ENCODE measurements at places on chromosomes 3 and 15.

- no peak for DNase-seq
Measured at GRCh38 chr3:173938616-173939015, 541.1 kb downstream of the NLGN1 start.

DNA sequence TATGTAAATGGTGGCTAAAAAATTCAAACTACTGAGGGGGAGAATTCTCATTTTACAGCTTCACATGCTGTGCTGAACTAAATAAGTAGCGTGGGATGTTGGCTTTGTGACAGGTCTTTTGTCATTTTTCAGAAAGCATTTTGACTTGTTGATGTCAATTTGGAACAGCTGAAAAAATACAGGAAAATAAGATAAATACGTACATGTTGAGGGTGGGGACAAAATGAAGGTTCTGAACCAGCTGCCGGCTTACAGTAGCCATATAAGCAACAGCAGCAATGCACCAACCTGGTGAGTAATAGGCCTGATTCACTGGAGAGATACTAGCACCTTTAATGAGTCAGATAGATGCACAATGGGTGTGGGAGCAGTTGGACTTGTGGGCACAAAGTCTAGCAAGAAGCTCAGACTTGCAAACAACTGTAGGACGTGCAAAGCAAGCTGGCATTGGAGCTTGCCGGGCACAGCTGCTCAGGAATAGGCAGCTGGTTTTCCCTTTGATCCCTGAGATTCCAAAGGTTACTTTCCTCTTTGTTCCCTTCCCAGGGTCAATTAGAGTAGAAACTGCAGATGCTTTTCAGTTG lies 12.9 kb downstream of the B3GNT5 start:
- no peak for DNase-seq

DNA sequence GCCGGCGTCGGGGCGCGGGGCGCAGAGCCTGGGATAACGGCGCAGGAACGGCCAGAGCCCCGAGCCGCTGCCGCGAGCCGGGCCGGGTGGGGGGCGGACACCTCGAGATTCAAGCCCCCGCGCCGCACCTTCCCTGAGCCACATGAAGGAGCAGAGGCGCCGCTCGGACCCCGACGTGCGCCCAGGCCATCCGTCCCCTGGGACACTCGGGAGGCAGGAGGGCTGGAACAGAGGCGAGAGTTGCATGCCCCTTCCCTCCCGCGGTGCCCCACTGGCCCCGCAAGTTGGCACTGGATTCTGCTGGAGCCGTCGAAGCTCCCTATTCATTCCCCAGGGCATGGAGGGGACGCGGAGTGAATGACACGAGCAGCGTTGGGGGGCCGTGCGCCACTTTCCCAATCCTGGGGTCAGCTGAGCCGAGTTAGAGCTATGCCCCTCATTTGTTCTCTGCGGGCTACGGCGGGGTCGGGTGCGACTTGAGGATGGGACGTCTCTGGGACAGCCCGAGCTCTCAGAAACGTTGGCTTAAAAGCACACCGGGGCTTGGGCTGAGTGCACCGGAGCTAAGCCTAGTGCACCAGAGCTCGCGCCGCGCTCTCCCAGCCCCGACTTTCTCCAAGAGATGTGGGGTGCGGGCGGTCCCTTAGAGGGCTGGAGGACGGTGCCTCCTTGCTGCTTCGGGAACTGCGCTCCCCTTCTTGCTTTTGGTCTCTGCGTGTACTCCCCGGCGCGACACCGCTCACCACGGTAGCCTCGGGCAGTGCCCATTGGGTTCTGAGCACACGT lies 588 bp downstream of the SLC6A1 start:
- no peak for DNase-seq

DNA sequence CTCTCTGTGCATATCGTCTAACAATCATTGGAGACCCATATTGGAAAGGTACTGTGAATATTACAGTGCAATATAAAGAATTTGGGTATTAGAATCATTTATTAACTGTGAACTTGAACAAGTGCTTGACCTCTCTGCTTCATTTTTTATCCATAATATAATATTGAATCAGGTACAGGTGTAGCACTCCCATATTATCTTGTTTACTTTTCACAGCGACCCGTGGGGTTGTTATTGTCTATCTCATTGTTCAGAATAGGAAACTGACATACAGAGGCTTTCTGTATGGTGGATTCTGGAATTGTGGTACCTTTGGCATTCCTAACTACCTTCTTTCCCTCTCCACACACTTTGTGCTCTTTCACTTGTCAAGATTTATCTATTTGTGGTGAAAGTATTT lies 17.8 kb downstream of the SNRK start:
- DNase-seq: no peak
